ENCODE measurements at places on chromosomes 16 and 17.
A peak's percentile ranks its signal among the peaks of the same experiment; 100 is the strongest.

DNA sequence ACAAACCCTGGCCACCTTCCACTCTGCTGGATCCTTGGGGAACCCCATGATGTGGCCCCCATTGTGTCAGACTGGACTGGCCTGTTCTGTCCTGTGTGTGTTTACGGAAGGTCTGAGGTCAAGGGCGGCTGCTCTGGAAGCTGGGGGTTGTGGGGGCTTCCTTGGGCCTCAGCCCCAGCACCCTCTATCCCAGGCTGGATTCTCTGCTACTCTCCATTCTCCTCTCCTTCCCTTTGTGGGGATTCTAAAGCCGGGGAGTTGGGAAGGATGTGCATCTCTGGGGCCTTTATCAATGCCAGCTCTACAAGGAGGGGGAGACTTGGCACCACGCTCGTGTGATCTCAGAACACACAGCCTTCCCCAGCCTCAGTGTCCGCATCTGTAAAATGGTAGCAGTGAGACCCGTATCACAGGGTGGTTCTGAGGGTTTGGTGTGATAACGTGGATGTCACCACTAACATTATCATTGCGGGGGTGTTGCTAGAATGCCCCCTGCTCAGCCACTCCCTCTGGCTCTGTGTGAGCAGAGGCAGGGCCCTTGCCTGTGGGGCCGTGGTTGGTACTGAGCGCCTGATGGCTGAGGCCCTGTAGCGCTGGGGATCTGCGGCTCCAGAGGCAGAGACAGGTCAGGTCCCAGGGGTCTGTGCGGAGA is 18.1 kb downstream of the ADGRG1 start:
- DNase-seq: no peak

DNA sequence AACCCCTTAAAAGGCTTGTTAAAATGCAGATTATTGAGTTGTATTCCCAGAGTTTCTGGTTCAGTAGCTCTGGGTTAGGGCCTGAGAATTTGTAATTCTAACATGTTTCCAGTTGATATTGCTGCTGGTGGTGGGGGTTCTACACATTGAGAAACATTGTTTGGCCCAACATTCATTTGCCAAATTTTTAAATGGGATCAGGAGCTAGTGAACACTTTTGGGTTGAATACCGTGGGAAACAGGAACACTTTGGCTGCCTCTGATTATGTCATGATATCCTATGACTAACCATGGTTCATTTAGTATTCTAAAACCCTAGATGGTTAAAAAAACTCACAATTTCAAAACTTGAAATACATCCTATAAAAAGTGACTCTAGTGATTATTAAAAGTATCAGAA is 89.3 kb downstream of the RPGRIP1L start:
- no peak for DNase-seq

DNA sequence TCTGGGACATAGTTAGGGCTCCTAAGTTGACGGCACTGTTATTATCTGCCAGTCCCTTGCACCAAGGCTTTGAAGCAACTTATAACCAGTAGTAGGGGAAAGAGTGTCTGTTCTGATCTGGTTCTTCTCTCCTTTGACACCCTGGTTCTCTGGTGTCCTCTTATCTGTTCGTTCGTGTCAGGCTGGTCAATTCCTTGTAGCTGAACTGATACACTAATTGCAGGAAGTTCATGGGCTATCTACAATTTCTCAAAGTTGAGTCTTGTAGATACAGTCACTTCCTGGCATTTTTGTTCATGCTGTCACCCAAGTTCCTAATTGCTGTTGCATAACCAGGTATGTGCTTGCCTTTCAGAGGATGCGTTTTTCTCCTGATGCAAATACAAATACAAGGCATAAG is 17.3 kb upstream of the MYO1D start:
- DNase-seq: no peak

- no peak for DNase-seq
Measured at GRCh38 chr17:22512997-22513538, 820.7 kb downstream of the KCNJ18 start.

- no peak for DNase-seq
Measured at GRCh38 chr17:17401271-17401781, 75.5 kb upstream of the MED9 start.

- DNase-seq: no peak
Measured at GRCh38 chr17:67211742-67212141, 33.3 kb downstream of the HELZ start.

DNA sequence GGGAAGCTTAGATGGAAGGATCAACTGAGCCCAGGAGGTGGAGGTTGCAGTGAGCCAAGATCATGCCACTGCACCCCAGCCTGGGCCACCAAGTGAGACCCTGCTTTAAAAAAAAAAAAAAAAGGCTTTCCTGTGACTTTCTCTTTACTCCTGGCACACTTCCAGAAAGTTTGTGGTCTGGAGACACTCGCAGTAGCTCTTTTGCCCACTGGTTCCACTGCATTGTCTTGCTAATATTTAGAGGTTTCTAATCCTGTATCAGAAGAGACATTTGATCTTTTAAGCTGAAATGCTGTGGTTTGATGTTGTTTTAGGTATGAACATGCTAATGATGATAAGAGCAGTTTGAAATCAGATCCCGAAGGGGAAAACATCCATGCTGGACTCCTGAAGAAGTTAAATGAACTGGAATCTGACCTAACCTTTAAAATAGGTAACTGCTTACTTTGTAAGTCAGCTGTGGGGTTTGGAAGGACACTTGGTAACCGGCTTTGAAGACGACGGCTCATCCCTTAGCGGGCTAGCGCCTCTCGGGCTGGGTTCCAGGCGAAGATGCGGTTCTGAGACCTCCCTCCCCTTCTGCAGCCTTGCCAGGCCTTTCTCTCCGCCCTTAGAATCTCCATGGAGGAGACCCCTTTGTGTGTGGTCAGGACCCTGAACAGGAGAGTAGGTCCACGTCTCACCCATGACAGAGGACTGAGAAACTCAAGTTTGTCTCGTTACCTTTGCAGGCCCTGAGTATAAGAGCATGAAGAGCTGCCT is 23.1 kb downstream of the NTAN1 start:
- no peak for DNase-seq

GRCh38 chr16:80318107-80318506 is 222.7 kb upstream of the DYNLRB2 start:
- DNase-seq: no peak

GRCh38 chr17:67022451-67022810 is 21.9 kb upstream of the CACNG1 start:
- DNase-seq: no peak

DNA sequence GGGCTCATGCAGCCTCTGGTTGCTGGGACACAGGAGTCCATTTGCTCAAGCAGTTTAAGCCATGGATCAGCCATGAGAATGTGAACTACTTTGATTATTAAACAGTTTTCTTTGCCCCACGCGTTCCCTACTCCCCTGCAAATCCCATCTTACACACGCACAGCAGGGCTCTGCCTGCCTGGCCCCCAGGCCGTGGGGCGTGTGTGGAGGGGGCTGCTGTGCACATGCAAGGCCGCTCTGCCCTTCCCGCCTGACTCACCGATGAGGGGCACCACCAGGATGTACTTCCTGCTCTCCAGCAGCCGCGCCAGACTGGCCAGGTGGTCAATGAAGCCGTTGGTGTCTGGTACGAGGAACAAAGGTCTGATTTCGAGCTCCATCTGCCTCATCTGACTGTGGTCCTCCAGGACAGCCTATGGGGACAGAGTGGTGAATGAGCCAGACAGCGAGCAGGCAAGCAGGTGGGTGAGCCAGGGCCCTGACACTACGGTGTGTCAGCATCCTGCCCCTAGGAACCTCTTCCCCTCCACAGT is 13.7 kb downstream of the HIC1 start:
- DNase-seq: peak; percentile 66

DNA sequence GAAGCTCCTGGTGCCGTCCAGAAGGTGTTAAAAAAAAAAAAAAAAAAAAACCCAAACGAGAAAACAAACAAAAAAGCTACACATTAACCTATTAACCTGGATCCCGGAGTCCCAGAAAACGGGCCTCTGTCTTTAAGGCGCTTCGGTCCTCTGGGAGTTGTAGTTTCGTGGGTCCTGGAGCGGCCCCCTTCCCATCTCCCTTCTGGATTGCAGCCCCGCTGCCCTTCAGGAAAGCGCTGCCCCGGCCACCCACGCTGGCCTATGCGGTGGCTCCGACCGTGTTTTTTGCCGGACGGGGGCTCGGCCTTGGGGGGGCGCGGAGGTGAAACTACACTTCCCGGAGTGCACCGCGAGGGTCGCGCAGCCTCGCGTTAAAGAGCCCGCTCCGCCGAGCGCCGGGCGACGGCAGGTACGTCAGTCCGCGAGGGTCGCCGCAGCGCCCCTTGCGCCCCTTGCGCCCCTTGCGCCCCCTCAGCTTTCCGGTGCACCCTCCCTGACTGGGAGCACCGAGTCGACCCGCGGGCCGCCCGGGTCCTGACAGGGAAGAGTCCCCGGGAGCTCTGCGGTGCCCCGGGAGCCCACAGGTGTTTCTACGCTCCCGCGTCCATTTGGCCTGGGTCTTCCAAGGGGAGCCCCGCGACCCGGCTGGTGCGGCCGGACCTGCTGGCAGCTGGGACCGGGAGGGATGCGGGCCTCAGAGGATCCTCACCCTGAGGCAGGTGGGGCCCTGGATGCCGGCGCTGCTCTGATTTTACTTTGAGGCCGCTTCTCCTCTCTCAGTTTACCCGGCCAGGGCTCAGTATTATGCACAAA is at the start of gene FCSK:
Gene FCSK, plus strand, starts transcription at position 374 of the 813 bp plus-strand sequence. CDS start 8,596 bp downstream, outside the sequence.
- DNase-seq: no peak

GRCh38 chr16:80280557-80280956 is 260.2 kb upstream of the DYNLRB2 start:
- no peak for DNase-seq

DNA sequence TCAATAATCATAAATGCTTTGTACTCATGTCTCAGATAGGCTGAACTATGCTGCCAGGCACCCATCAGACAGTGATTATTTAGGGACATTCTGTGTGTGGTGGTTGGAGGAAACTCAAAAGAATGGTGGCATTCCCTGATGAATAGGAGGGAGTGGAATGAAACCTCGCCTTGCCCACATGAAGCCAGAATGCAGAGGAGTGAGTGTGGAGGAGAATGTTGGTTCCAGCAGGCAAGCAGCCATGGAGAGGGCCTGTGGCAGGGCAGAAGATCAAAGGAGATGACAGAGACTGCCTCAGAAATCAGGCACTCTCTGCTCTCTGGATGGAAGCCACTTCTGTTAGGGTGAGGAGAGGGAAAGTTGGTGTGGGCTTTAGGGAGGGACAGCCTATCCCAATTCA is 22.5 kb downstream of the KCTD19 start:
- DNase-seq: no peak

GRCh38 chr17:56913000-56913311 is 893 bp downstream of the TRIM25 start:
- no peak for DNase-seq

DNA sequence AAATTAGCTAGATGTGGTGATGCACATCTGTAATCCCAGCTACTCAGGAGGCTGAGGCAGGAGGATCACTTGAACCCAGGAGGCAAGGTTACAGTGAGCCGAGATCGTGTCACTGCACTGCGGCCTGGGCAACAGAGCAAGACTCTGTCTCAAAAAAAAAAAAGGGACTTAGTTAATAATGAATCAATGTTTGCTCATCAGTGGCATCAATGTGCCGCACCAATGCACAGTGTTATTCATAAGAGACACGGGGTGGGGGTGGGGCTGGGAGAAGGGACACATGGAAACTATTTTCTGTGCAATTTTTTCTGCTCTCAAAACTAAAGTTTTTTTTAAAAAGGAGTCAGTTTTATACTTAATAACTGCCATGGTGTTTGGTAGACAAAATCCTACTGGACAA is 6.8 kb upstream of the ATP2C2 start:
- DNase-seq: no peak

DNA sequence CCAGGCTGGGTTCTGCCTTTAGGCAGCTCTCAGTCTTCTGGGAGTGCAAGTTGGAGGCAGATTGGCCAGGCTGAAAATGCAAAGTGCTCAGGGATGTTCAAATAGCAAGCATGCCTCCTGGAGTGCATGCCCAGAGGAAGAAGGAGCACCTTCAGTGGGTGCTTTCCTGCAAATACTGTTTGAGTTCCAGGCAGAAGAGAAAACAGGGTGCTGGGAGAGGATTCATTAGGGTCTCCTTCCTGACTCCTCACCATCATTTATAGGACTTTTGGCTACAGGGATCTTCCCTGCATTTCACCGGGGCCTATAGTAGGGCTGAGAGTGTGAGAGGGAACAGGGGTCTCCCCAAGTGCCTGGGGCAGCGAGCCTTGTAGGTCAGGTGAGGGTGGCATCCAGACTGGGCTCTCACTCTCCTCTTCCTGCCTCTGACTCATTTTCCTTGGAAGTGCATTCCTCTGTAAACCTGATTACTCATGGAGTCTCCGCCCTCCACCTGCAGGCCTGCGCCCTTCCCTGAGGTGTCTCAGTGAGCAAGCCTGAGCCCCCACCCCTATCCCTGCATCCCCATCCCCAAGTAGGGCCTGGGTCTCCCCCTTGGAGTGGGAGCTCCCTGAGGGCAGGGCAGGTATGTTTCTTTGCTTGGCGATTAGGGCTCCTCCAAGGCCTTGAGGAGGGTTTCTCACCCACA is 17.1 kb upstream of the TNS4 start:
- DNase-seq: no peak

DNA sequence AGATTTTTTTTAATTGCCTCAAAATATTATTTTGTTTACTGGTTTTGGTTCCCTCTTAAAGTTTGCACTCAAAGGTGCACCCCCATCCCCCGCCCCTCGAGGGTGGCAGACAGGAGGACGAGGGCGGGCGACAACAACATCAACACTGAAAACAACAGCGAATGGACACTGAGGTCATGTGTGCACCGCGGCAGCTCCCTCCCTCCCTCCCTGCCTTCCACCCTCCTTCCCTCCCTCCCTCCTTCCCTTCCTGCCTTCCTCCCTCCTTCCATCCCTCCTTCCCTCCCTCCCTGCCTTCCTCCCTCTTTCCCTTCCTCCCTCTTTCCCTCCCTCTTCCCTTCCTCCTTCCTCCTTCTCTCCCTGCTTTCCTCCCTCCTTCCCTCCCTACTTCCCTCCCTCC is 1.5 kb upstream of the OSGIN1 start:
- no peak for DNase-seq

DNA sequence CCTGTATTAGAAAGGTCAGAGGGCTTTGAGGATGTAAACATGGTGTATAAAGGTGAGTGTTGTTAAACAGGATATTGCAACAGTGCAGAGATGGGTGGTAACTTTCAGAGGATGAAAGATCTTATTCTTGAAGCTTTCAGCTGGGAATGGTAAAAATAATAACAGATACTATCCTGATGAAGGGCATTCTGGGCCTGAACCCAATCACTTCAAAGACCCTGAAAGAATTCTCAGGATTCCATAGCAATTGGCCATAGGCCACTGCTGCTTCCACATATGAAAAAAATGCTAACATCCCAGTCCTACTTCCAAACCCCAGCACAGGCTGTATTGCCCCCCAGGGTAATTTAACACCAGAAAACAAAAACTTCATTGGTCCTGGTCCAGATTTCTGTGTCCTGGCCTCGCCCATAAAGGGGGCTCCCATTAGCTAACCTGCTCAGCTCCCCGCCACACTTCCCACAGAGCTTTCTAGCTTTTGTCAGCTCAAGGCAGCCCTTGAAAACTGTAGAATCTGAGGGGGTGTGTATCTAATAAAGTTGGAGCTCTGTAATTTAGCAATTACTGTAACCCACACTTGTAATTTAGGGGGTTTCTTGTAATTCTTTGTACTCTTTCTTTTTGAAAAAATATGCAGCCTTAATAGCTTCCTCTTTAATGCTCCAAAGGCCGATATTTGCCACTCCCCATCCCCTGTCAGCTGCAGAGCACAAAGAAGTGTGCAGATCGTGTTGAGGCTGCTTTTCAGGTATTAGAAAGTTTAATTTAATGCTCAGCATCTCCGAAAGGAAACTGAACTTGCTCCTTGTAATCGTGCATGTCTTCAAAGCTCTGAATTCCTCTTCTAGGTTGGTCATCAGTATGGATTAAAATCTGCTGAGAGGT is 371.5 kb downstream of the SEC14L1 start:
- DNase-seq: no peak
